Right renal pelvis (tissue), 4 donors: ENCODE measurements at places on chromosomes 1 and 21. TPM values are rescaled to one million over a fixed set of nuclear protein-coding genes. Genes with fewer than 3 reads are reported as not detected.

DNA sequence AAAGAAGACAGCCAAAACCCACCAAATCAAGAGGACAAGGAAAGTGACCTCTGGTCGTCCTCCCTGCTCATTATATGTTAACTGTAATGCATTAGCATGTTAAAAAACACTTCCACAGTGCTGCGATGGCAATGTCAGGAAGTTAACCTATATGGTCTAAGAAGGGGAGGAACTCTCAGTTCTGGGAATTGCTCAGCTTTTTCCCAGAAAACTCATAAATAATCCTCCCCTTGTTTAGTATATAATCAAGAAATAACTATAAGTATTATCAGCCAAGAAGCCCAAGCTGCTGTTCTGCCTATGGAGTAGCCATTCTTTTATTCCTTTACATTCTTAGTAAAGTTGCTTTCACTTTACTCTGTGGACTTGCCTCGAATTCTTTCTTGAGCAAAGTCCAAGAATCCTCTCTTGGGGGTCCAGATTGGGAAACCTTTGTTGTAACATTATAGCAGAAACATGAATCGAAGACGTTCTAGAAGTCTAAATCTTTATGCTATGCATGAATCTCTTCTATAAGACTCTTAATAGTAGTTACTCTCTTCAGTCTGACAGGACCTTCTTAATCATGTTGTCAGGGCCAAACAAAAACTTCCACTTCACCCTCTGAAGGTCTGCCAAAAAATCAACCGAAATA, 110.0 kb upstream of the VANGL1 start:
- DNase-seq, result no peak

DNA sequence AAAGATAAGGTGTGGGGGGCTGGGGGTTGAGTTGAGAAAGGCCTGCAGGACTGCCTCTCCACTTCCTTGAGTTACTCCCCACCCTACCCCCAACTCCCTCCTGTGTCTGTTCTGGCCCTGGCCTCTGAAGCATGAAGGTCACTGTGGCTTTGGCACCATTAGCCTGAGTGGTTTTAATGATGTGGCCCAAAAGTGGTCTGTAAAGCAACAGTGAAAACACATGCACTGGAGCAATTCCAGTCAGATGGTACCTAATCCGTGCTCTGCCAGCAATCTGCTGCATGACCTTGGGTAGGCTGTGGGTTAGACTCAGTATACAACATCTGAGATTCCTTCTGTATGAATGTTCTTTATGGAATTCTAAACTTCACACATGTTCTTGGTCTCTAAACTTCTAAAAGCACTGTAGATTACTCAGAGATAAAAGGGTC, 86.5 kb upstream of the ATP1A1 start:
- no peak for DNase-seq

DNA sequence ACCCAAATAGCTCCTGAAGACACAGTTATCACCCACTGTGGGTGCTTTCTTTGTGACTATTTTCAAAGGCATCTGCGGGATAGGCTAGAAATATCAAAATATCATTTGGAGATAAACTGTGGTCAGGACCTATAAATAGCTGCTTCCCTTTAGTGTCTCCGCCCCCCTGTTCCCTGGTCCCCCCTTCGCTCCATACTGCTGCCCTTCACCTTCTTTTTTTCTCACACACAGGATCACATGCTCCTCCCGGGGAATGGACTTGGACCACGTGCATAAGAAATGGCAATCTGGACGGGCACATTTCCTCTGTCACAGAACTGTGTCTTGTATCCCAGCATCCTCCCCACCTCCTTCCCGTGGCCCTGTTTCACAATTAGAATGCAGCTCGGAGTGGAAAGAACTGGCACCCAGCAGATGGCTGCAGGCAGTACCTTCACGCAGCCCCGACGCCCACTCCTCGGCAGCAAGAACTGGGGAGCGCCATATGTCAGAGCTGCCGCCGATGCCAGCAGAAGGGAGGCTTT, 68.8 kb upstream of the SSX2IP start:
- no peak for DNase-seq

TMEM9 gene
- polyA plus RNA-seq, result 179 TPM

CRP gene
- polyA plus RNA-seq, result not detected
